Natural killer cell treated with Interleukin-12 subunit alpha and Interleukin-12 subunit beta and Interleukin-15 and Interleukin-18, amount 100 ng/mL, for 72 hours (primary cell): ENCODE measurements at places on chromosomes 5 and 9.
A peak's percentile ranks its signal among the peaks of the same experiment; 100 is the strongest.

DNA sequence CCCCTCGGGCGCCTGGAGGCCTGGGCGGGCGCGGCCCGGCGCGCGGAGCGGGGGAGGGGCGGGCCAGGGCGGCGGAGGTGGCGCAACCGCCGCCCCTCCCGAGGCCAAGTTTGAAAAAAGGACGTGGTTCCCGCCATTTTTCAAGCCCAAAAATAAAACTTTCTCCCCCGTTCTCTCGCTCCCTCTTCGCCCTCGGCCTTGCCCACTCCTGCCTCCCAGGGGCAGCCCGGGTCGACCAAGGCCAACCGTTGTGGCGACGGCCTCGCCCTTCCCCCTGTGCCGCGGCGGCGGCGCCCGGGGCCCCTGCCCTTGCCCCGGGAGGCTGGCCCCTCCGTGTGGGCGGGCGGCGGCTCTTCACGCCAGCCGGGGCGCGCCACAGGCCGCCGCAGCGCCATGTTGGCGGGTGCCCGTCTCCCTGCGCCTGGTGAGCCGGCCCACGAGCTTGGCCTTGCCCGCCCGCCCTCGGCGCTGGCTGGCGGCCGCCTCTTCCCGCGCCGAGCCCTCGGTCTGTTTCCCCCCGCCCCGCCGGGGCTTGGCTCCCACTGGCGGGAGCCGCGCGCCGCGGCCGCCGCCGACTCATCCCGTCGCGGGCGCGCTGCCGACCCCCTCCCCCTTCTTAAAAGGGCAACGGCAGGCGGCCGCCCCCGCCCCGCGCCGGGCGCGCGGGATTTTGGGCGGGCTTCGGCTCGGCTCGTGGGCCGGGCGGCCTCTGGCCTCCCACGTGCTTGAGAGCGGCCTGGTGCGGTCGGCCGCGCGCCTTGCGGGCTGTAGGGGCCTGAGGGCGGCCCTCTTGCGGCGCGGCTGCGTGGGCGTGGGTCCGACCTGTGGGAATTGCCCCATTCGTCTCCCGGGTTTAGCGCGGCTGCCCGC, 1.3 kb downstream of the ANP32B start:
- H3K27ac ChIP-seq: no peak overlapping the region
- H3K27me3 ChIP-seq: no peaks in the 10 kb centered on the region
- peaks cover 33% of the 10 kb centered on the region for H3K4me1 ChIP-seq
- H3K36me3 ChIP-seq: peaks cover 6% of the 10 kb centered on the region
- DNase-seq: peak; percentile 87

GRCh38 chr5:15447209-15447608, 52.8 kb upstream of the FBXL7 start:
- no peak for DNase-seq
- no peak overlapping the region for H3K4me3 ChIP-seq
- H3K27ac ChIP-seq: no peak overlapping the region
- no peaks in the 10 kb centered on the region for H3K4me1 ChIP-seq
- peaks cover 4% of the 10 kb centered on the region for H3K36me3 ChIP-seq
- no peaks in the 10 kb centered on the region for H3K27me3 ChIP-seq

- no peaks in the 10 kb centered on the region for H3K4me1 ChIP-seq
- no peak overlapping the region for H3K27ac ChIP-seq
- H3K4me3 ChIP-seq: no peak overlapping the region
- no peak for DNase-seq
- no peaks in the 10 kb centered on the region for H3K36me3 ChIP-seq
Observed at GRCh38 chr5:2851895-2852294, 100.4 kb upstream of the IRX2 start.

DNA sequence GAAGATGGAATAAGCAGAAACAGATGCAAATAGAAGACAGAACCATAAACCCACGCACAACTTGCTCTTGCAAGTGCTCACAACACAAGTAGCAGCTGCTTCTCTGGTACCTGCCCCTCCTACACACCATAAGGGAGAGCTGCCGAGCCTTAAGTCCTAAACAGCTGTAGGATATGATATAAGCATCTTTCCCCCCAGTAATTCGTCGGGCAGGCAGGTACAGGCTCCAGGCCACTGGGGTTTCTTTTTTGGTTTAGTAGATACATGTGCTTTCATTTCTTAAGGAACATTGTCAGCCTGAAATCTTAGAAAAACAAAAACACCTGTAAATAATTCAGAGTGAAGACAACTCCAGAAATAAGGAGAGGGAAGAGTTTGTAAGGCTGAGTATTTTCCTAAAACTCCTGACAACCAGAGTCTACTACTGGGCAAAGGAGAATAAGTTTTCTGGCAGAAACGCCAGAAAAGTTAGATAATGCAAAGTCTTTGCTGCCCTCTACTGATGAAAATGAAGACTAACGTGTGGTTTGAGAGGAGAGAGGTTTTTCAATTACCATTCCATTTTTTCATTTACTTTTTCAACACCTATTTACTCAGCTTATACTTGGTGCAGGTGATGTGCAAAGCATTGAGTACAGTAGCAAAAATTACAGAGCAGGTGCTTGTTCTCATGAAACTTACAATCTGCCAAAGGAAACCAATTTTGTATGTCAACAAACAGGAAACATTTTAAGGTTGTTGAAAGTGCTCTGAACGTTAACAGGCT, 20.1 kb upstream of the TCERG1 start:
- no peak for DNase-seq
- H3K36me3 ChIP-seq: no peaks in the 10 kb centered on the region

DNA sequence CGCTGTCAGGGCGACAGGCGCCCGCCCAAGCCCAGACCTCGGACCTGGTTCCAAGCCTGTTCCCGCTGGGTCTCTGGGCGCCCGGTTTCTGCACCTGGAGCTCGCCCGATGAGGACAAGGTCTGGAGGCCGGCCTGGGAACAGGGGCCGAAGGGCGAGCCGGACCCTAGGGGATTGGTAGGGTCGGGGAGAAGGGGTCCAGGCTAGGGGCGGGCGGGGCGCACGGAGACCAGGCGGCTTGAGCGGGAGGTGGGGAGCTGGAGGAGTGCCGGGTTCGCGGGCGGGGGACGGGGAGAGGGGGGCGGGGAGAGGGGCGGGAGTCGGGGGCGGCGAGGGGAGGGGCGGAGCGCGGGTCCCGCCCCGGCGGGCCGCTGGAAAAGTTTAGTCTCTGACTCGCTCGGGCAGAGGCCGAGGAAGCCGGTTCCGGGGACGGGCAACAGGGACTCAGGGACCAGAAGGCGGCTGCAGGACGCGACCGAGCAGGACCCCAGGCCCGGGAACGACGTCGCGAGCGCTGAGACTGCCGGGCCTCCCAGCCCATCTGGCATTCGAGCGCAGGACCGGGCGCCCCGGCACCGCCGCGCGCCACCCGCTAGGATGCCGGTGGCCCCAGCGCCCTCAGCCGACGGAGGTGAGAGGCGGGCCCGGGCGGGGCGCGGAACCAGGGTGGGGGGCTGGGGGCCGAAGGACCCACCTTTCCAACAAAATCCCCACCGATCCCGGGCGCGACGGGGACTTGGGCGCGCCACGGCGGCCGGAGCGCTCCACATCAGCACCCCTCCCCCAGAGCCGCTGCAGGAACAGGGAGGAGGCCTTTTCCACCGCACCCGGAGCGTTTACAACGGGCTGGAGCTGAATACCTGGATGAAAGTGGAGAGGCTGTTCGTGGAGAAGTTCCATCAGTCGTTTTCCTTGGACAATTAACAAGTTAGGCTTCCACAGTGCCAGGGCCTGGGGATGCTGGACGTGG, at the start of gene S1PR3:
Gene S1PR3, plus strand, starts transcription at position 403 of the 969 bp plus-strand sequence. CDS start 9,733 bp downstream, outside the sequence.
- peaks cover 12% of the 10 kb centered on the region for H3K4me1 ChIP-seq
- no peaks in the 10 kb centered on the region for H3K36me3 ChIP-seq
- no peak for DNase-seq
- H3K27me3 ChIP-seq: peaks cover 71% of the 10 kb centered on the region

- H3K36me3 ChIP-seq: peaks cover 4% of the 10 kb centered on the region
- no peaks in the 10 kb centered on the region for H3K4me1 ChIP-seq
Observed at GRCh38 chr9:91761362-91761761, 188.7 kb downstream of the ROR2 start.

- H3K36me3 ChIP-seq: peaks cover 8% of the 10 kb centered on the region
- H3K4me1 ChIP-seq: peaks cover 51% of the 10 kb centered on the region
- DNase-seq: no peak
Observed at GRCh38 chr5:62341783-62342475, 35.9 kb downstream of the KIF2A start.
